ENCODE measurements at places on chromosomes 1 and 21. TPM values are rescaled to one million over a fixed set of nuclear protein-coding genes. Genes with fewer than 3 reads are reported as not detected.

The CNN3 gene
- 273 TPM for total RNA-seq

The NMNAT2 gene
- total RNA-seq, result 3.4 TPM

The CELA2B gene
- total RNA-seq, result not detected

The C1orf185 gene
- total RNA-seq, result not detected
